ENCODE measurements at places on chromosomes 7 and 10.
A peak's percentile ranks its signal among the peaks of the same experiment; 100 is the strongest.

GRCh38 chr7:117176206-117176605 is 146.7 kb downstream of the WNT2 start:
- DNase-seq, result no peak

DNA sequence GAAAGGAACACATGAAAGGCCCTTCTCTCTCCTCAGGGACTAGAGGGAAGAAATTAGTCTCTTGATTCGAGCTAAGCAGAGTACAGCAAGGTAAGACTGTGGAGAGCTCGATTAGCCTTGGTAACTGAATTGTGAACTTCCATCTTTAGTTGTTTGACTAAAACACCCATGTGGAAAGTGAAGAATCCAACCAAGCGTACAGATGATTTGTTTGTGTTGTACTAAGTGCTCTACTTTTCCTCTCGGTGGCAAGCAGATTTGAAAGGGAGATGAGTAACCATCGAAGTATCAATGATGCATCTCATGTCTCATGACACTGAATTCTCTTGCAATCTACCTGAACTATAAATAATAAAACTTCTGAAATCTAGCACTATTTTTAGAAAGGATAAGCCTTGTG is 80.7 kb downstream of the FZD1 start:
- no peak for DNase-seq

- DNase-seq, result no peak
These were observed 51.7 kb downstream of the AKR1D1 start for GRCh38 chr7:138127996-138128395.

DNA sequence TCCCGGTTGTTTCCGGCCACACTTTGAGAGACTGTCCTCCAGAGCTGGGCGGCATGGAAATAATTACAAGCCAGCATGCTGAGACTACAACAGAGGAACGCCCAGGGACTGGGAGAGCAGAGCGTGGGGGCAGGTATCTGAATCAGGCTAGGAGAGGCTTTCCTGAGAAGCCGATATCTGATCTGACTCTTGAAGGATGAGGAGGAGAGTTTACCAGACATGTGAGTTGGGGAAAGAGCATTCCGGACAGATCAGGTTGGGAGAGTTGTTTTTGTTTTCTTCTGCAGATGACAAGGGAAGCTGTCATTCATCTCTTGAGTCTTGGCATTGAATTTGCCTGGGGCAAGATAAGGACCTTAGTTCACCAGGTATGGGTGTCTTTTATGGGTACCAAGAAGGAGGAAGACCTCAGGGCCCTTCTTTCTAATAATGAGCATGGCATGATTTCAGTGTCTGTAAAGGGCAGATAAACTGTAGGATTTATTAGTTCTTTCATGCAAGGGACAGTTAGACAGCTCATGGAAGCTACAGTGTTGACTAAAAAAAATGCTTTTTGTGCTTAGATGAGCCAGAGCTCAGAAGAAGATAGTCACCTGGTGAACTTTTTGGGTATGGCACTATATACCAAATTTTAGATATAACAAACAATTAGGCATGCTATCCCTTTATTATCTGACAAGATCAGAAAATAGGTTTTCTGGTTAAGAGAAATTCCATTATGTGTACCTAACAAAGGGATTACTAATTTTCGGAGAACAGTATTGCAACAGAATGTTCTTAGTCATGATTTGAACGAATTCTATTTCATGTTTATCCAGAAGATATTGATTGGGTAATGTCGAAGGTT is 36.2 kb downstream of the WBP1L start:
- DNase-seq, result no peak

- DNase-seq, result no peak
These were observed 75.2 kb upstream of the CHST15 start for GRCh38 chr10:124168581-124168980.

DNA sequence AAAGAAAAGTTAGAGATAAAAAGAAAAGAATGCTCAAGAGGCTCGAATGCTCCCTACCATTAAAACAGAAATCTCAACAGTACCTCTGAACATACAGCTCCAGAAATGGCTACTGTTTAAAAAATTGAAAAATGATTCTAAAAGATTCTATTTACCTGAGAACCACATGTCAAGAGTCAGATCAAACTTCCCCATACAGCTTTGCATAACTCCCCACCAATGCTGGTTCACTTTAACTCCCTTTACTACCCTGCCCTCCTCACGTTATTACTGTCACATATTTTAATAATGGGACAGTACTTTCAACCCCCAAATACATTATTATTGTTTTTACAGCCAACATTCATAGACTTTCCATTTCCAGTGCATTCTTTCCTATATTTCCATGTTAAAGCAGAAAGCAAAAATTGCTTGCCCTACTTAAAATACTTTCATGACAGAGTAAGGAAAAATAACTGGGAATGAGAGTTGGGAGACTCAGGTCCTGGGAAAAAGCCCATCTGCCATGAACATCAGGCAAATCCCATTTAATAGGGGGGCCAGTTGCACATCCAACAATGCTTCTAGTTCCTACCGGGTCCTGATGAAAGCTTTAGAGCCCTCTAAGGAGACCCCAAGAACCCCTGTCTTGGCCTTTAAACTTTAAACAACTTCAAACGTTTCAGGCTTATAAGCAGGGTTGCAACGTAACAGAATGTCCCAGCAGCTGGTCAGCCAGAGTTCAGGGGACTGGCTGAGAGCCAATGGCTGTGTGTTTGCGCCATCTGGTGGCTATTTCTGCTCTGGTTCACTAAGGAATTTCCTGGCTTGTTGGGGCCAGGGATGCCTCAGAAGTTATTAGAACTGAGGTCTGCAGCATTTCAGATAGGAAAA is 247.4 kb downstream of the ELMO1 start:
- peak; percentile 49 for DNase-seq

DNA sequence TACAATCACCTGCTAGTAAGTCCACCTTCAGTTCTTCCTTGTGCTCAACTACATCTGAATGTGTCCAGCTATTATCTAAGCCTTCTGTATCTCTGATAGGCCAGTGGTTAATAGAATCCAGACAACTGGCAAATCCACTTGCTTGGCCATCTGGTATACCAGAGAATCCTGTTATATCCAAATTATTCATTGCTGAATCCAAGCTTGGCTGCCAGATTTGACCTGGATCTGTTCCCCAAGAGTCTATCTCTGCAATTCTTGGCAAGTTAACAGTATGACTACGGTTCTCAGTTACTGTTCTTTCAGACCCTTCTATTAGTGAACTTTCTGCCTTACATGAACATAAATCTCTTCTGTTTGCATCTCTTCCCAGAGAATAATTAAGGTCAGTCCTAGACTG is 154.6 kb upstream of the TARP start:
- DNase-seq, result no peak

GRCh38 chr10:34116220-34116641 is 698.9 kb downstream of the PARD3 start:
- no peak for DNase-seq

GRCh38 chr7:68800316-68800715 is 798.0 kb upstream of the AUTS2 start:
- no peak for DNase-seq

- no peak for DNase-seq
These were observed 156.7 kb downstream of the BTAF1 start for GRCh38 chr10:92080244-92080643.

DNA sequence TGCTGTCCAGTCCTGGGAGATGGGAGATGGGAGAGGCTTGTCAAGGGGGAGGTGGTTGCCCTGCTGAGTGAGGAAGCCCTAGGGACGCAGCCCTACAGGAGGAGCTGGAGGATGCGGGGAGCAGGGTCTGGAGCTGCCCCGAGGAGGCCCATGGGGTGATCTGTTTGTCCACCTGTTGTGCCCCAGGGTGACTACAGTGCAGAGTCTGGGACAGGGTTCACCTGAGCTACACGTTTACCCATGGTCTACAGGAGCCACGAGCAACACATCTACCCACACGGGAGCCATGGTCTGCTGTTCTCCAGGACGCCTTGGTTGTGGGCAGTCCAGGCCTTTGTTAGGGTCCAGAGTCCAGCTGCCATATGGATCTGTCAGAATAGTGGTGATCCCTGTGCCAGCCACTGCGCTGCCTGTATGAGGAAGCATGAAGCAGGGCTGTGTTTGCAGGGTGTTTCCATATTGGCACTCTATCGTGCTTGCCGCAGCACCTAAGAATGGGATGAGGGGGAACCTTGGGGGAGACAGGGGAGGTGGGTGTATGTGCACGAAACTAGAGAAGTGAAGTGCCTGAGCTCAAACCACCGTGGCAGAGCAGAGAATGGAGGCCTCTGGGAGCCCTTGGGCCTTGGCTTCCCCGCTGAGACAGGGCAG is 23.7 kb downstream of the ZNF775 start:
- DNase-seq, result no peak

DNA sequence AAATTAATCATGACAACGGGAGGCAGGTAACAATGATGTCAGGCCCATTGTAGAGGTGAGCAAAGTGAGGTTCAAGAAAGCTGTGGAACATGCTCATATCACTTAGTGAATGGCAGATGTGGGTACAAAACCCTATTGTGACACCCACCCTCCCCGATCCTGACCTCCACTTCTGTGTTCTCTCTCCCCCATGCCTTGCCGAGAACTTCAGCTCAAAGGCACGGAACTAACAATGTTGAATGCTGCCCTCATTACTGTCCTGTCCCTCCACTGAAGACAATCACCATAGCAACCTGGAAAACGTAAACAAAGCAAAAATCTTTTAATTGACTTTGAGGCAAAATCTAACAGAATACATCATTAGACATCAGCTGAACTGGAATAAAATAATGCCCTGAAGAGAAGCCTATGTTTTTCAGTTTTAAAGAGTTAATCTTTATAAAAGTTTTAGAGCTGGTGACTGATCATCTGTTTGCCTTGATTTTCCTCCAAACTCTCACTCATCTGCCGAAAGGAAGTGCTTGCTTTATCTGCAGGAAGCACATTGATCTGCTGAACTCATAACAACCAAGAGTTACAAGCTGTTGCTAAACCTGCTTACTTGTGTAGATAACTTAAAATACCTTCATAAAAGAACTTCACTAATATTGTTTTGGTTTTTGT is 133.6 kb downstream of the CUBN start:
- no peak for DNase-seq

GRCh38 chr10:131757285-131758058 is 143.3 kb upstream of the PPP2R2D start:
- DNase-seq, result no peak

Measured in GM13977 (cell line).